NCI-H82 (cell line): ENCODE measurements at places on chromosomes 2 and 18.

- DNase-seq, result no peak
Observed at GRCh38 chr2:15931950-15932349, 8.4 kb upstream of the MYCN start.

DNA sequence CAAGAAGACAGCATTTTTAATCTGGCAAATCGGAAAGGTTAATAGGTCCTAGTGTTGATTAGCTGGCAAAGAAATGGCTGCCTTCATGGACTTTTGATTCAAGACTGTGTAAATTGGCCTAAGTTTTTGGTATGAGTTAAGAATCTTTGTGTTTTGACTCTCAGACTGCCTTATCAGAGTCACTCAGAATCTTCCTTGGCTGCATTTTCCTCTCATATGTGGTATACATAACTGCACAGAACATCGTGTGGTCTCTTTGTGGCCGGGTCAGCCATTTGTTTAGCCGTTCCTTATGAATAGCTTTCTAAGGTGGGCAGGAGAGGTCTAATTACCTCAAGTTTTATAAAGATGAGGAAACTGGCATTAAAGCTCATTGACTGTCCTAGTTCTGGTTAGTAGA is 30.1 kb downstream of the CAB39 start:
- DNase-seq, result no peak

DNA sequence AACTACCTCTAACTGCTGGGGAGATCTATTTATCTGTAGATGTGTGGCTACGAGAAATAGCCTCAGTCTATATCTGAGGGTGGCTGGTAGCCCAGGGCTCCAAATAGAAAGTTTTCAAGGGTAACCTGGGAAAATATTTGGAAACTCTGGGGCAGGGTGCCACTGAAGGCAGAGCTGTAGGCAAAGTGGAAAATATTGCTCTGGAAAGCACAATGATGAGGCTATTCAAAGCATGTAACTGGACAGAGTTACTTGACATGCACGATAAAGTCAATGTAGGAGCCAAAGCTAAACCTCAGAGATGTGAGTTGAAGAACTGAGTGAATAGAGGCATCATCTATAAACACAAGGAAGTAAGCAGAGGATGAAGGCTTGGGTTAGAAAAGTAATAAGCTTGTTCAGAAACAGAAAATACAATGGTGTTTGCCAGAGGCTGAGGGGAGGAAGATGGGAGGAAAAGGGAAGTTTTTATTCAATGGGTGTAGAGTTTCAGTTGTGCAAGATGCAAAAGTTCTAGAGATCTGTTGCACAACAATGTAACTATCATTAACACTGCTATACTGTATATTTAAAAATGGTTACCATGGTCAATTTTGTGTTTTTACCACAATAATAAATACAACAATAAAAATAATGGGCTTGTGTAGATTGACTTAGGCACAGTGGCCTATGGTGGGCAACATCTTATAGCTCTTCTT is 171.6 kb downstream of the MBD2 start:
- DNase-seq, result no peak

DNA sequence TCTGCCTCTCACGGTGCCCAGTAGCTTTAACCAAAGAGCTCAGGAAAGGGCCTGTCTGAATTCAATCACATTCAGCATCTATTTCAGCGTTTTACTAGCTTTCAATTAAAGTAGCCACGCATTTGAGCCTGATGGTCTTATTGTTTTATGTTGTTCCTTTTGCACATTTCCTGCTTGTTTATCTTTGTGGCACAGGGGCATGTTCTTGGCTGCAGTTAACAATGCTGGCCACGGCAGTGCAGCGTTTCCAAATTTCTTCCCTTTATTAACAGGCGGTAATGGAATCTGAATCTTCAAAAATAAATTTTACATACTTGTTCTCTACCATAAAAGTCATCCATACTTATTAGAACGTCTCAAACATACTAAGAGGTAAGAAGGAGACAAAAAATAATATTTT is 46.2 kb downstream of the HPCAL1 start:
- no peak for DNase-seq

DNA sequence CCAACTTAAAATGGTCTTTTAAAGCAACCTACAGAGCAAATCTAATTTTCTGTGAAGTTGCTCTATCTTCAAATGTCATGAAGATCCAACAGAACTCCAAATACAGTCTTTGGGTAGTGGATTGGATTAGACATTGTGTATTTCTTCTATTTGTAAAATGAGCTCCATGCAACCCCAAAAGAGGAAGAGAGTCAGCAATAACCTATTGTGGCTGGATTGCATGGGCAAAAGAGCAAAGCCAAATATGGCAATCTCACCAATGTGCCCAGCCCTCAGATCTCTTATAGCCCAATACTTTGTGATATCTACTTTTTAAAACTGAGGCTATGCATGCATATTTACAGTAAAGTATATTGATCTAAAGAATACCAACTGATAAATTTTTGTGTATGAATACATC is 146.3 kb downstream of the TXNL1 start:
- no peak for DNase-seq

GRCh38 chr2:163077241-163077640 is 238.7 kb upstream of the KCNH7 start:
- no peak for DNase-seq

DNA sequence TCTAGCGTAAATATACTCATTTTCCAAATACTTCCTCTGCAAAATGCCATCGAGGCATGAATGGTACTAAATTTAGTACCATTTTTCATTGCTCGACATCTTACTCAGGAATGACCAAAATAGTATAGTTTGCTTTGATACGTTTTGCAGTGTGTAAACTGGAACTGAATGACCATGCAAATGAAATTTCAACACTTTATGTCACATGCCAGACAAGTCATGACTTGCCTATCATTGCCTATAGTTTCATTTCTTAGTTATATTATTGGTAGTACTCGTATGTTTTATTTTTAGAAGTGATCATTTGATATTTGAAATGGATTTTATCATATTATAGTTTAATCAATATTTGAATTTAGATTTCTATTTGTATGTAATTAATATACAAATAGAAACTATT is 9.1 kb downstream of the MSTN start:
- DNase-seq, result no peak

DNA sequence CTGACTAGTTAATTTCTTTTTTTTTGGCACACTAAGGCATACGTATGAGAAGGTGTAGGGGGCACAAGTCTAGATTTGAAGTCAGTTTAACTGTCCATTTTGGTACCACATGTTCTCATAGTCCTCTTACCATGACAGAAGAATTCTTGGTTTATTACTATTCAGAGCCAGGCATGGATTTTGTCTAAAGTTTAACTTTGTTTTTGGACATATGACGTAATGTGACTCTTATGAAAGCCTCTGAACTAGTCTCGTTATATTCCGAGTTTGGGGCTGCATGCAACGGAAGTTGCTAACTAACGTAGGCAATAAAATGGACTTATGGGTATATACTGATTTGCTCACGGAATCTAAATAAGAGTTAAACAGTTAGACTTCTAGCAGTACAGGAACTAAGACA is 62.9 kb downstream of the MSTN start:
- no peak for DNase-seq
